ENCODE measurements at places on chromosomes 2 and 18.

- no peak for DNase-seq
Measured at GRCh38 chr18:80252136-80252535, 4.8 kb upstream of the PARD6G start.

GRCh38 chr2:190530248-190530900 is 4.1 kb downstream of the NEMP2 start:
- no peak for DNase-seq

- DNase-seq = no peak
Measured at GRCh38 chr18:75240433-75240832, 29.8 kb downstream of the TSHZ1 start.

- no peak for DNase-seq
Measured at GRCh38 chr2:173119944-173120343, 44.3 kb downstream of the MAP3K20 start.

- no peak for DNase-seq
Measured at GRCh38 chr2:188322569-188323551, 31.2 kb downstream of the GULP1 start.

DNA sequence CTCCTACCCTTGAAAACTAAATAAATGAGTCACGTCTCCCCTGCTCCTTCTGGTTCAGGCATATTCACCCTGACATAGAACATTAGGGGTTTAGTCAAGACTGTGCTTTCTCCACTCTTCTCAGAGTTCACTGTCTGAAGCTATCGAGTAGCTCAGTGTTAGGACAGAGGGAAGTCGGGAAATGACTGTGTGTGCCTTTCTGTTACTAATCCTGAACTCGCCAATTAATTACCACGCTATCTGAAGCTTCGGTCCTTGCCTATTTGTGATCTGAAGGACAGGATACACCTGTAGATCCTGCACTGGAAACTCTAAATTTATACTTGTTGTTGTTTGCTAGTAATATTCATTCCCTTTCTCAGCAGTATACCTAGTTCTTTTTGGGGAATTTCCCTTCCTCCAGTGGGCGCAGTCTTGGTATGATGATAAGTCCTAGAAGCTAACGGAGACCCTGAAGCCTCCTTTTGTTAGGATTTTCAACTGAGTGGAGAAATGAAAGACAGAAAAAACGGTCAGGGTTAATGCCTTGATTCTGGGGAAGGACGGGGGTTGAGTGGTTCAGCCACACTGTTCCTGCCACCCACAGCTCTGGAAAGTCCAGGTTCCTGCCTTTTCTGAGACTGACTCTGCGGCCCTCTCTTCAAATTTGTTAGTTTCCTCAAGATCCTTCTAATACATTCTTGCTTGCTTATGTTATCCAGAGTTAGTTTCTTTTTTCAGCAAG is 218.0 kb downstream of the DLGAP1 start:
- no peak for DNase-seq

DNA sequence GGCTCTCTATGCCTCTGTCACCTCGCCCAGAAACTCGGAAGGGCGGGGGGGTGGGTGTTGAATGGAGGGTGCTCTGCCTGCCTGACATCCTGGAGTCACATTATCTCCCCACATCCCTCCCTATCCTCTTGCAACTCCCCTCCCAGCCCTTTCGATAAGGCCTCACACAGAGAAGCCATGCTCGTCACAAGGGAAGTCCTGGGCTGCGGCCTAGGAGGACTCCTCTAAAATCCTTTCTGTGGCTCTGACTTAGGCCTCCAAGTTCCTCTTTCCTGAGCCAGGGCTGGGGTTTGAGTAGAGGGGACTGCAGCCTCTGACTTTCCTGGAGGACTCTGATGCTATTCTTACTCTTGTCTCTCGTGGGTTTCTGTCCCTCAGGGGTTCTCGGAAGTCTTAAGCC is 75.0 kb upstream of the PKDCC start:
- no peak for DNase-seq

DNA sequence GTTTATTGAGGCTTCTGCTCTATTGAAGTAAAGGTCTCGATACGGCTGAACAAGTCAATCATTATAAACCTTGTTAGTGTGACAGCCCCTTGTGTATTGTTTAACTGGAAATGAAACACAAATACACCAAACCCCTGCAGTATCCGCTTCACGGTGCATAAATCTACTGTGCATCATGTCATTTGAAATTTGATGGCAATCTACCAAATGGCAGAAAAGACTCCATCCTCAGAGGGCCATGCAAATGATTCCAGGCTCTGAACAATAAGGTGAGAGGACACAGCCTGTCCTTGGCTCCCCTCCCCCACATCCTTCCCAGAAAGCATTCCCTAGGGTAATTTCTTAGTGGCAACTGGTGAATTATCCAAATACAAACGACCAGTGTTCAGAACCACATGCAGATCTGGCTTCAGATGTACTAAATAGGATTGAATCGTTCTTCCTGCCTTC is 80.6 kb downstream of the ADCYAP1 start:
- DNase-seq = no peak

GRCh38 chr2:86584151-86584913 is 21.1 kb upstream of the CHMP3 start:
- no peak for DNase-seq

Data from mucosa of gallbladder (tissue), 1 donor.